Activated CD4-positive, alpha-beta T cell treated with anti-CD3 and anti-CD28 coated beads, Interleukin-2, amount 10 ng/mL, durations not matched to agents 7 days and 5 days (primary cell): ENCODE measurements at places on chromosomes 3 and 15. TPM values are rescaled to one million over a fixed set of nuclear protein-coding genes. Genes with fewer than 3 reads are reported as not detected.

DNA sequence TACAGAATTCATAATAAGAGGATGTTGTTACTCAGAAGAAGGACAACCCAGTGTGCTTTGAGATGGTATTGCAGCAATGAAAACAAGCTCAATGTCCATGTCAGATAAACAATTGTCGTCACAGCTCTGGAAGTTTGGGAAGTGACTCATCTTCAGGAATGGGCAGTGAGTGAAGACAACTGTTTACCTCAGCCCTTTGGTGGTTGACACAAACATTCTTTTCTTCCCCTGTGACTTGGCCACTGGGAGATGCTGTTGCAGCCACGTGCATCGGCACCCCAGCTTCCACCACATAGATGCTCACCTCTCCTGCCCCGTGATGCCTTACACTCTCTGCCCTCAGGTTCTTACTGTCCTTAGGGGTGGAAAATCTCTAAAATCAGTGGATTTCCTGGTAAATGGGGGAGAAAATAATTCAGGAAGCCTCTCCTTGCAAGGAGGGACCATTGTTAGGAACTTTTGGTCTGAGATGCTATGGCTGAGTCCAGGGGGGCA lies 114.1 kb upstream of the GALNT15 start:
- DNase-seq = no peak

- DNase-seq = no peak
These were observed 336.2 kb upstream of the TPM1 start for GRCh38 chr15:62706317-62706716.

DNA sequence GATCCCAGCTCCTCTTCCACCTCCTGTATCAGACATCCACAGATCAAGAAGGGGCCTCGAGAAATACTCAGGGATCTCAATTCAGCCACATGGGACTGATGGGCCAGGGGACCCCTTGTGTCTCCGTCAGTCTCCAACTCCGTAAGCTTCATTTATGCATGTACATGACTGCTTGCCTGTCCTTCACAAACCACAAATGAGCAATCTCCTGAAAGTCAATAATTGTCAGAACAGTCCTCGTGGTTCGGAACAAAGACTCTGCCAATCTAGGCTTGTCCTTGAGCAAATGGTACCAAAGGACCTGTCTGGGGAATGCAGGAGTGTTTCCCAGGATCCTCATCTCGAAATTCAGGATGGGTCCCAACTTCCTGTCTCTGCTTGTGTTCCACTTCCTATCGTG lies 20.8 kb downstream of the SLC12A8 start:
- no peak for DNase-seq

GRCh38 chr3:102304550-102304949 lies 130.3 kb upstream of the ZPLD1 start:
- DNase-seq = no peak

DNA sequence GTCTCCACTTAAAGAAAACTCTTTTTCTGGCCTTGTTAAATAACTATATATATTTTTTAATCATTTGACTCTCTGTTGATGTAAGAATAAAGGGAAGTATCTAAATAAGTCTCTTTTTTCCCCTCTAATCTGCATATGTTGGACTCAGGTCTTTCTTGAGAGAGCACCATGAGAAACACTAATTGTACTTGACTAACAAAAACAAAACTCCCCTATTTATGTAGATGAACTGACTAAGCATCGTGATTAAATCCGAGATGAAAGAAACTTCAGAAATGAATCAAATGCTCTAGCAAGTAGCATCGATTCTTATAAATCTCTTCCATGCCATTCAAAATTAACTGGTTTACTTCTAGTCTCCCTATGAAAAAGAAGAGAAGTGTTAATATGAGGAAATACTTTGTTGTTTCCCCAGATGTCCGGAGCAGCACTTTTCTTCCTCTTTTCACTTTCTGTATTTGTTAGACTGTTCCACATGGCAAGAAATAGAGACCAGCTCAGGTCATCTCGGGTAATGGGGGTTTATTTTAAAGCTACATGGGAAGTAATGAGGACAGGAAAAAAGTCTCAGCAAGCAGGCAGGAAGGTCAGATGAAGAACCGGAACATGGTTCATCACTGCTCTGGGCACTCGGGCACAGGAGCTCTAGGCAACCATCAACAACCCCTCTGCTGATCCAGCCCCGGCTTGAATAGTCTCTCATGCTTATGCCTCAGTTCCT lies 288.3 kb downstream of the CNTN6 start:
- no peak for DNase-seq

DNA sequence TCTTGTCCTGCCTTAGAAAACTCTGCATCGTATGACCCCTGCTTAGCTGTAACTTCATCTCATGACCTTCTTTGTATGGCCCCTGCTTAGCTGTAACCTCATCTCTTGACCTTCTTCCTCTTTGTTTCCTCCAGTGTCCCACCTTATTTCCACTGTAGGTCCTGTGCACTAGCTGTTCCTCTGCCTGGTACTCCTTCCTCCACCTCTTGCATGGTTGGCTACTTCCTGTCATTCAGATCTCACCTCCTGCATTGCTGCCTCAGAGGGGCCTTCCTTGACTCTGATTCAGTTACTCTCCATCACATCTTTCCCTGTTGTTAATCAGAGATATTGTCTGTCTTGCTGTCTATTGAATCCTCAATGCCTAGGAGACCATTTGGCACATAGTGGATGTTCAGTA lies 63.2 kb downstream of the PDE8A start:
- no peak for DNase-seq

- no peak for DNase-seq
These were observed 7.4 kb downstream of the EPHA3 start for GRCh38 chr3:89114841-89115223.

DNA sequence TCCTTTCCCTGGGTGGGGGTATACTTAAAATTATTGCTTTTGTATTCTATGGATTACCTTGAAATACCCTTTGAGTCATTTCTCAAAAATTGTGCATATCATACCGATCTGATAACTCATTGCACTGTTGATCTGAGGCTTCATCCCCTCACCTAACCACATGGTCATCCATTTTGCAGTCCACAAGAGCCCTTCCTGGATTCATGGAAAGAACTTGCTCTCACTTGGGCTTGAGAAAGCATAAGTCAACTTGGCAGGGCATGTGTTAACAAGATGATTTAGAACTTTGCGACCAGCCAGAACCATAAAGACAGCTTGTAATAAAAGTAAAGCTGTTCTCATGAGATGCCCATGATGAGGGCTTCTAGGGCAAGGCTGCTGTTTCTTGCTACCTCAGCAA lies 22.2 kb downstream of the MME start:
- no peak for DNase-seq

NUP210 gene
- total RNA-seq = 204 TPM

HEG1 gene
- 26.6 TPM for total RNA-seq

UQCC5 gene
- 11.7 TPM for total RNA-seq

CYP8B1 gene
- not detected for total RNA-seq

HDAC11 gene
- total RNA-seq = 1.6 TPM
